ENCODE measurements at places on chromosomes 2 and 18. TPM values are rescaled to one million over a fixed set of nuclear protein-coding genes. Genes with fewer than 3 reads are reported as not detected.

The CYP27C1 gene
- not detected for total RNA-seq

The PSMA8 gene
- total RNA-seq = 0.42 TPM

The ATAD2B gene
- 48.3 TPM for total RNA-seq

The LRRTM4 gene
- total RNA-seq = not detected

The CXCR1 gene
- not detected for total RNA-seq

The TMEM247 gene
- total RNA-seq = not detected

The DSG2 gene
- not detected for total RNA-seq

The MEIS1 gene
- 0.80 TPM for total RNA-seq

The NGEF gene
- total RNA-seq = not detected

The STK25 gene
- total RNA-seq = 105 TPM

The INHA gene
- not detected for total RNA-seq

The ONECUT2 gene
- total RNA-seq = not detected

The PARD6G gene
- 3.5 TPM for total RNA-seq

The WNT6 gene
- not detected for total RNA-seq

The CCDC178 gene
- not detected for total RNA-seq

The CHAC2 gene
- 0.76 TPM for total RNA-seq

The APOB gene
- not detected for total RNA-seq

The REG1A gene
- not detected for total RNA-seq

The MEP1B gene
- not detected for total RNA-seq

The CYS1 gene
- total RNA-seq = not detected

The UBE2E3 gene
- total RNA-seq = 38.2 TPM

The SPC25 gene
- not detected for total RNA-seq

The CCDC74A gene
- total RNA-seq = 2.3 TPM

The REG1B gene
- total RNA-seq = not detected

The IRS1 gene
- 6.2 TPM for total RNA-seq

The RPS27A gene
- 1,784 TPM for total RNA-seq

The MROH2A gene
- total RNA-seq = not detected

The RTP5 gene
- total RNA-seq = not detected

The RESP18 gene
- not detected for total RNA-seq

The SGO2 gene
- 1.2 TPM for total RNA-seq

The ST6GAL2 gene
- total RNA-seq = 0.17 TPM

The GALM gene
- total RNA-seq = 18.5 TPM

The CFAP65 gene
- not detected for total RNA-seq

The AQP12B gene
- not detected for total RNA-seq

The DCDC2C gene
- total RNA-seq = not detected

The POTEC gene
- total RNA-seq = not detected

The RUFY4 gene
- not detected for total RNA-seq

The LIMS3 gene
- total RNA-seq = not detected

The MARCHF4 gene
- not detected for total RNA-seq

The FAM237A gene
- not detected for total RNA-seq

The ACMSD gene
- total RNA-seq = not detected

Measured in T-helper 17 cell (primary cell).